ENCODE measurements at places on chromosomes 1 and 21.

DNA sequence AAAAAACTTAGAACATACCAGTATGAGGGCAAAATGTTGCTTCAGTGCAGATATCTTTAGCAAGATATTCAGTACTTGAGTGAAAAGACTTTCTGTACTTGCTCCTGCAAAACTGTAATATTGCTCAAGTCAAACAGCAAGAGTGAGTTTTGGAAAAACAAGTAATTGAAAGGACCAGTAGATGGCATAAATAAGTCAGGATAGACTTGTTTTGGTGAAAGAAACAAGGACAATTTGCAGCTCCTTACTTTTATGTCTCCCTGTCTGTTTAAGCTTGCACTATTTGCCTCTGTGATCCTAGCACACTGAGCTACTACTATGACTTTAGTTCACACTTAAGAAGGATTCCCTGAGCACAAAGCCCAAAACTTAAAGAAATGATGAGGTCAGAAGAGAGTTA lies 39.1 kb downstream of the IFI44 start:
- DNase-seq, result peak; percentile 1

GRCh38 chr1:22388671-22389450 lies 62.8 kb upstream of the ZBTB40 start:
- DNase-seq, result no peak

DNA sequence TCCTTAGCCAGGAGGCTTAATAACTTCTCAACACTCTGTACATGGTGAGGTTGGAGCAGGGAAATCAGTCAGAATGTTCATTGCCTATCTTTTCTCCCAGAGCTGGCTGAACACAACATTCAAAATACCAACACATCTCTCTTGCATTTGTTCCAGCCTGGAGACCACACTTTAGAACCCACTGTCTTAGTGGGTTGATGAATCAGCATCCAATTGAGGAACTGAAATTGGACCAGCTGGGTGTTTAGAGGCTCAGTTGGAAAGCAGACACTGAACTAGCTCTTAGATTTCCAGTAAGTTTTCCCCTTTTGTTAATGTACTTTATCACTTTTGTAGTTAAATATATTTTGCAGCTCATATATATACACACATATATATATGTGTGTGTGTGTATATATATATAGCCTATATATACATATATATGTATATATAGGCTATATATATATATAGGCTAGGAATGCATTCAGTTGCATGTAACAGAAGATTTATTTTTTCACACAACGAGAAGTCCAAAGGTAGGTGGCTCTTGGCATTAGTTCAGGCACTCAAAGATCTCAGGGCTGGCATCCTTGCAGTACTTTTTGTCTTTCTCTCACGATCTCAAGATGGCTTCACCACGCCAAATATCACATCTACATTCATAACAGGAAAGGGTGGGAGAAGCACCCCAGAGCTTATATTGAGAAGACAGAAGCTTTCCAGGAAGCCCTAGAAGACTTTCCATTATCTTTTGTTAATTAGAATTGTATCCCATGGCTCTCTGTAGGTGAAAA lies 35.0 kb upstream of the HUNK start:
- no peak for DNase-seq

DNA sequence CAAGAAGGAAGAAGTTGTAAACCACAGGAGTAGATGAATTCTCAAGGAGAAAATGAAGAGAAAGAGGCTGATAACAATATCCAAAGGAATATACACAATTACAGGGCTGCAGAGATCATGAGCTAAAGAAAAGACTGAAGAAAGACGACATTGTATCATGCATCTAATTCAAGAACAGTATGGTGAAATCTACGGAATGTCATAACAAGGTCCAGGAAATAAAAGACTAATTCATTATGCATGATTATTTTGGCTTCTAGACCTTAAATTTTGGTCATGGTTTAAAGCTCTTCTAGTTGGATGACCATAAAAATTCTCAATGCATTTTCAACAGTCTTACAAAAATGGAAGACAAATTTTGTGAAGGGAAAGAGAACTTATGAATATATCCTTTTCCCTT lies 71.7 kb downstream of the SH3GLB1 start:
- no peak for DNase-seq

DNA sequence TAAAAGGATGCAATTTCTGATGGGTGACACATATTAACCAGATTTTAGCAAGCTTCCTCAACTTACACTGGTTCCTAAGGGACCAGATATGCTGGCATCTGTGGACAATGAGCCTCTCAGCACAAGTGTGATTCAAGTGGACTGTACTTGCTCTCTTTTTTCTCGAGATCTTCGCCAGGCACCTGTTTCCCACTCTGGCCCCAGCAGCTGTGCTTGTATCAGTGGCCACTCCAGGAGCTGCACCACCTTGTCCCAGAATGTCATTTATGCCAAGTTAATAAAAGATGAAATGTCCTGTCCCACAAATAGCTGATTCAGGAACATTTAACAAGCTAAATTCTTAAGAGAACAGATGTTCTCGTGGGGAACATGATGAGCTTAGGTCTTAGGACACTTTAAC lies 14.6 kb downstream of the C1orf198 start:
- DNase-seq, result no peak

GRCh38 chr1:7770669-7770996 lies 463 bp upstream of the VAMP3 start:
- peak; percentile 33 for DNase-seq

Measured in SW480 (cell line).